ENCODE measurements at places on chromosomes 11 and 22. TPM values are rescaled to one million over a fixed set of nuclear protein-coding genes. Genes with fewer than 3 reads are reported as not detected.

The GANAB gene
- total RNA-seq = 300 TPM

The DEFB131B gene
- total RNA-seq = not detected

The PSMA1 gene
- 182 TPM for total RNA-seq

The NXPE2 gene
- total RNA-seq = not detected

The LRRC4C gene
- total RNA-seq = 1.5 TPM

GRCh38 chr11:67524480-67524808 is 1.2 kb upstream of the CABP2 start:
- no peak for DNase-seq

GRCh38 chr11:2265396-2265795 is 5.0 kb downstream of the ASCL2 start:
- DNase-seq = no peak

DNA sequence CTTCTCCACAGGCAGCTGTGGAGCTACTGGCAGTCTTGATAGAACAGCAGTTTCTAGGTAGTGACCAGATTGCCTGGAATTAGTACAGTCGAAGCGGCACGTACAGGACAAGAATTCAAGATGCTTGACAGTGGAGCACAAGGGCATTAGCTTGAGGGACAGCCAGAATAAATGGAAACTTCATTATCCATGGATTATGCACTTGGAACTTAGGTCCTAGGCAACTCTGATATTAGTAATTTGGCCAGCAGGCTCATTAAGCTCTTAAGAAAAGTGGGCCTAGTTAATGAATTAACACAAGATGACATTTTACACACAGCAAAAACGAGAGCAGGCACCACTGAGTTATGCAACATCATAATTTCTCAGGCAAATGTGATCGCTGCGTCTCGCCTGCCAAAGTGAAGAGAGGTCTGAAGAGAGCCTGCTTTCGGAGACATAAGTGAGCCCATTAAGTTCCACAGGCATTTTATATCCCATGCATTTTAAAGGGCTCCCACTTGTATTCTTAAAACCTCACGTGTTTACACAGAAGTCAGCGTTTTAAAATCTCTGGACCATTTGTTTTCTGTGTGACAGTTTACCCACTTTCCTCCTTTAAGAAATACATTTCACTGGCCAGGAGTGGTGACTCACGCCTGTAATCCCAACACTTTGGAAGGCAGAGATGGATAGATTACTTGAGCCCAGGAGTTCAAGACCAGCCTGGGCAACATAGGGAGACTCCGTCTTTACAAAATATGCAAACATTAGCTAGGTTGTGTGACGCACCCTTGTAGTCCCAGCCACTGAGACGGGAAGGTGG is 66.2 kb downstream of the COMMD9 start:
- no peak for DNase-seq

DNA sequence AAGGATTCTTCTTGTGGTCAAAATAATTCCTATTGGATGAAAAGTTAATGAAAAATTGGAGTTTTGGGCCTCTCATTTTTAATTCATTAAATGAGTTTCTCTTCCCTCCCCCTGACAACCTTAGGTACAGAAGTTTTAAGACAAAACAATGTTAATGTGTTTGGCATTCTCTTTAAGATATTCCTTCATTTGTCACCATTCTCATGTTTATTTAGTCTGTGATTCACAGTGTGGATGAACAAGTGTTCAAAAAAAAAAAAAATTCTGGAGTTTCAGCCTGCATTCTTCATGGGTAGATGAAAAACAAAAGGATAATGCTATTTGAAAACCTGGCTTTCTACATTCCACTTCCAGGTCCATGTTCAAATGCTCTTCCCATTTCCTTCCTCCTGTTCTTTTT is 172.6 kb upstream of the LUZP2 start:
- peak; percentile 4 for DNase-seq
